ENCODE measurements at places on chromosomes 5 and 9. TPM values are rescaled to one million over a fixed set of nuclear protein-coding genes. Genes with fewer than 3 reads are reported as not detected.

DNA sequence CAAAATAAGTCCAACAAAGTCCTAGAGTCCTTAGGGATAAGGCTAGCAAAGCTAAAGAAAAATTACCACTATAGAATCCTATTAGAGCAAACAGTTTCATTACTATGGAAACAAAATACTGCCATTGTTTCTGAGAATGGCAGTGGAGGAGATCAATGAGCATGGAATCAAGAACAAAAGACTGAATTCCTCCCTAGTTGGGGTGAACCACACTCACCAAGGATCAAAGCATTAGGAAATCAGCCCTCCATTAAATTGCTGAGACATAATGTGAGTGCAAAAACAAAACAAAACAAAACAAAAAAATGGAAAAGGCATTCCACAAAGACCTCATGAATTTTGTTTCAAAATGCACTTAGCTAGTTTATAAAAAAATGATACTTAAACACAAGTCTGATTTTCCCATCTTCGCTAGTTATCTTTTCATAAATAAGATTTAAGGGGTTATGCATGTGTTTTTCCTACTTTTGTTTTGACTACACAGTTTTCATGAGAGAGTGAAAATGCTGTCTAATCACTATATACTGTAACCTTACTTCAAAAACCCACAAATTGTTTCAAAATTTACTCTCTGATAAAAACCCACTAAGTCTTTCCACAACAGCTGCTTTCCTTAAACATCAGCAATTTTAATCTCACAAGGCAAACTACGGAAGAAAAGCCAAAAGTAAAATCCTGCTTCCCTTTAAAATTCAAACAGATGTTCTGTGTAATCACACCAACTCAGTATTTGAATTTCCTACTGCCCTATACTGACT lies 9.7 kb downstream of the SERINC5 start:
- H3K4me3 ChIP-seq = no peak overlapping the region
- DNase-seq = no peak
- peaks cover 29% of the 10 kb centered on the region for H3K4me1 ChIP-seq

DNA sequence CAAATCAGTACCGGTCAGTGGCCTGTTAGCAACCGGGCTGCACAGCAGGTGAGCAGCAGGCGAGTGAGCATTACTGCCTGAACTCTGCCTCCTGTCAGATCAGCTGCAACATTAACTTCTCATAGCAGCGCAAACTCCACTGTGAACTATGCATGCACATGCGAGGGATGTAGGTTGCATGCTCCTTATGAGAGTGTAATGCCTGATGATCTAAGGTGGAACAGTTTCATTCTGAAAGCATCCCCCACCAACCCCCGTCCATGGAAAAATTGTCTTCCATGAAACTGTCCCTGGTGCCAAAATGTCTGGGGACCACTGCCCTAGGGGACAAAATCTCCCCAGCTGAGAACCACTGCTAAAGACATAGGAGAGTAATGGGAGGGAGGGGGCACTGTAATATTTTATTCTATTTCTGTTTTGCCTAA lies 51.1 kb downstream of the P4HA2 start:
- no peaks in the 10 kb centered on the region for H3K27me3 ChIP-seq
- H3K4me1 ChIP-seq = no peaks in the 10 kb centered on the region
- H3K4me3 ChIP-seq = no peak overlapping the region
- H3K36me3 ChIP-seq = no peaks in the 10 kb centered on the region
- no peak overlapping the region for H3K27ac ChIP-seq

- no peak for DNase-seq
- no peaks in the 10 kb centered on the region for H3K27me3 ChIP-seq
- H3K27ac ChIP-seq = no peak overlapping the region
- no peak overlapping the region for H3K4me3 ChIP-seq
- H3K4me1 ChIP-seq = no peaks in the 10 kb centered on the region
- H3K36me3 ChIP-seq = no peaks in the 10 kb centered on the region
Observed at GRCh38 chr5:62596691-62597090, 18.1 kb downstream of the LRRC70 start.

GRCh38 chr5:100322483-100322882 lies 212.7 kb upstream of the FAM174A start:
- H3K27ac ChIP-seq = no peak overlapping the region
- DNase-seq = no peak
- H3K36me3 ChIP-seq = no peaks in the 10 kb centered on the region
- no peak overlapping the region for H3K4me3 ChIP-seq

GRCh38 chr5:71454913-71455312 lies 538 bp upstream of the BDP1 start:
- peaks cover 6% of the 10 kb centered on the region for H3K27me3 ChIP-seq
- H3K4me3 ChIP-seq = no peak overlapping the region
- H3K27ac ChIP-seq = peak overlapping the region; percentile 95
- no peaks in the 10 kb centered on the region for H3K36me3 ChIP-seq
- no peak for DNase-seq

DNA sequence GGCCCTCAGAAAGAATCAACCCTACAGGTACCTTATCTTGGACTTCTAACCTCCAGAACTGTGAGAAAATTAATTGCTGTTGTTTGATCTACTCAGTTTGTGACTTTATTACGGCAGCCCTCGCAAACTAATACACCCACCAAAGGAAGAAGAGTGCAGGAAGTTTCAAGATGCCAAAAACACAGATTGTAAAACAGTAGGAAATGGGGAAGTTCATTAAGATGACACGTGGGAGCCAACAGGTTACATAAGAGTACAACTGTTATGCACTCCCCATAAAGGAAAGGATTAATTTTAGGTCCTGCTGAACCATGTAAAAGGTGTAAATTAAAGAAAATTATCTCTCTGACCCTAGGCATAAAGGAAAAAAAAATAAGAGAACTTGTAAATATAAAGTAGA lies 294.3 kb downstream of the EPB41L4A start:
- no peaks in the 10 kb centered on the region for H3K36me3 ChIP-seq
- no peak for DNase-seq
- no peak overlapping the region for H3K27ac ChIP-seq

- H3K4me3 ChIP-seq = no peak overlapping the region
- no peak for DNase-seq
- H3K36me3 ChIP-seq = no peaks in the 10 kb centered on the region
- H3K27ac ChIP-seq = peak overlapping the region; percentile 45
- H3K4me1 ChIP-seq = peaks cover 5% of the 10 kb centered on the region
Observed at GRCh38 chr5:43037636-43038495, 2.3 kb downstream of the ANXA2R start.

GRCh38 chr5:32283539-32284377 lies 29.0 kb downstream of the MTMR12 start:
- no peak overlapping the region for H3K4me3 ChIP-seq
- peak overlapping the region; percentile 8 for H3K27ac ChIP-seq
- no peaks in the 10 kb centered on the region for H3K36me3 ChIP-seq
- no peak for DNase-seq
- no peaks in the 10 kb centered on the region for H3K4me1 ChIP-seq
- no peaks in the 10 kb centered on the region for H3K27me3 ChIP-seq

DNA sequence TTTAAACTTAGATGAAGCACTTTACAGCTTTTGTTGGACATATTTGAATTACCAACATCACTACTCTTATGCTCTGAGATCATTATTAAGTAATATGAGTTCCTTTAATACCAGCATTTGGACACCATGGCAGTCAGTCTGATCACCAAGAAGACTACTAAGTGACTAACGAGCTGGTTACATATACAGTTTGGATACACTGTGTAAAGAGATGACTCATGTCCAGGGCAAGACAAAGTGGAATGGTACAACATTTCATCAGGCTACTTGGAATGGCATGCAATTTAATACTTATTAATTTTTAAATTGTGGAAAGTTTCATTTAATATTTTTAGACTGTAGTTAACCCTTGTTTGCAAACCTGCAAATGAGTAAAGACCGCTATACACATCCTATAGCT lies 237.4 kb upstream of the PRDM9 start:
- no peaks in the 10 kb centered on the region for H3K27me3 ChIP-seq
- H3K4me3 ChIP-seq = no peak overlapping the region
- no peak for DNase-seq
- no peaks in the 10 kb centered on the region for H3K4me1 ChIP-seq
- no peak overlapping the region for H3K27ac ChIP-seq

- H3K4me1 ChIP-seq = no peaks in the 10 kb centered on the region
- H3K27ac ChIP-seq = no peak overlapping the region
- no peaks in the 10 kb centered on the region for H3K27me3 ChIP-seq
- no peaks in the 10 kb centered on the region for H3K36me3 ChIP-seq
- no peak overlapping the region for H3K4me3 ChIP-seq
- no peak for DNase-seq
Observed at GRCh38 chr9:91024841-91025240, 223.2 kb downstream of the SYK start.

DNA sequence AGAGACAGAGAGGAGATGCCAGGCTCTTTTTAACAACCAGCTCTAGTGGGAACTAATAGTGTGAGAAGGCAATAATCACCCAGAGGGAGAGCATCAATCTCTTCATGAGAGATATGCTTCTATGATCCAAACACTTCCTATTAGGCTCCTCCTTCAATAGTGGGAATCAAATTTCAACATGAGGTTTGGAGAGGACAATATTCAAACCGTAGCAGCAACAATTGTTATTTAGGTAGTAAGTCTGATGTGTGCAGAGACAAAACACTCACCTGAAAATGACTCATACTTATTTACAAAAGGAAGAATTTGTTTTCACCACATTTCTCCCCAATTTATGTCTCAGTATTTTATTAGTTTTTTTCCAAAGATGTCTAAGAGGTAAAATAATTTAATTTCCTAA lies 144.3 kb downstream of the ST8SIA4 start:
- H3K27me3 ChIP-seq = no peaks in the 10 kb centered on the region
- no peak overlapping the region for H3K27ac ChIP-seq
- H3K4me3 ChIP-seq = no peak overlapping the region
- DNase-seq = no peak

GRCh38 chr9:15299374-15299939 lies 7.6 kb downstream of the TTC39B start:
- H3K4me1 ChIP-seq = peaks cover 15% of the 10 kb centered on the region
- DNase-seq = no peak
- no peaks in the 10 kb centered on the region for H3K27me3 ChIP-seq
- H3K27ac ChIP-seq = no peak overlapping the region
- H3K36me3 ChIP-seq = no peaks in the 10 kb centered on the region
- no peak overlapping the region for H3K4me3 ChIP-seq

DNA sequence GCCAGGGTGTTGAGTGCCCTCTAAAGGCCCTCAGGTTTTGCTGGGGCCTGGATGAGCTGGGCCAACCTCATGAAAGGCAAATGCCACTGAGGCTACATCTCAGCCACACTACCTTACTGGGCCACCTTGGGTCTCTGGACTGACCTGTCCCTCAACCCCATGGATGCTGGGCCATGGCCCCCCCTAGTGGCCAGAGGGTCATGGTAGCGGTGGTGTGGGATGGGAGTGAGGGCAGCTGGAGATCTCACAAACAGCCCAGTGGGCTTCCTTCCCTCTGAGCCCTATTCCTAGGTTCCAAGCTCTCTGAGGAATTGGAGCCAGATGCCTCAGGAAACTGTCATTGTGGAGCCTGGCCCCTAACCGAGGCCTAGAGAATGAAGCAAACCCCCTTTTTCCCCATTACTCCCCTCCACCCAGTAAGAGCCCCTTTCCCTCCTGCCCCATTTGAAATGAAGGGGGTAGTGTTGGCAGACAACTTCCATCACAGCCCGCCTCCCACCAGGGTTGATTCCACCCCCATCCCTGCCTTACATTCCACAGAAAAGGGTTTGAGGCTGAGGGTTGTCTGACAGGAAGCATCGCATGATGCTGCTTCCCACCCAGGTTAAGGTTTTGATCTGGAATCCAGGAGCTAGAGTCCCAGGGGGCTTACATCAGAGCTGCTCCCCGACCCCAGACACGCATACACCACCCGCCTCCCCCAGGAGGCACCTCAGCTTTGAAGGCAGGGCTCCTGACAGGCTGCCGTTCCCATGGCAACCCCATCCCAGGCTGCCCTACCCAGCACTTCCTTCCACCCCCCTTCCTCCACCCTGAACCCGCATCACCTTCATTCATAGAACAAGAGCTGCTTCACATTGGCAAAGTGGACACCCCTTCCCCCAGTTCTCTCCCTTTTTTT lies 63.9 kb downstream of the PCDH1 start:
- peaks cover 5% of the 10 kb centered on the region for H3K4me1 ChIP-seq
- peaks cover 32% of the 10 kb centered on the region for H3K27me3 ChIP-seq
- no peak overlapping the region for H3K4me3 ChIP-seq
- DNase-seq = peak; percentile 59
- no peaks in the 10 kb centered on the region for H3K36me3 ChIP-seq

DNA sequence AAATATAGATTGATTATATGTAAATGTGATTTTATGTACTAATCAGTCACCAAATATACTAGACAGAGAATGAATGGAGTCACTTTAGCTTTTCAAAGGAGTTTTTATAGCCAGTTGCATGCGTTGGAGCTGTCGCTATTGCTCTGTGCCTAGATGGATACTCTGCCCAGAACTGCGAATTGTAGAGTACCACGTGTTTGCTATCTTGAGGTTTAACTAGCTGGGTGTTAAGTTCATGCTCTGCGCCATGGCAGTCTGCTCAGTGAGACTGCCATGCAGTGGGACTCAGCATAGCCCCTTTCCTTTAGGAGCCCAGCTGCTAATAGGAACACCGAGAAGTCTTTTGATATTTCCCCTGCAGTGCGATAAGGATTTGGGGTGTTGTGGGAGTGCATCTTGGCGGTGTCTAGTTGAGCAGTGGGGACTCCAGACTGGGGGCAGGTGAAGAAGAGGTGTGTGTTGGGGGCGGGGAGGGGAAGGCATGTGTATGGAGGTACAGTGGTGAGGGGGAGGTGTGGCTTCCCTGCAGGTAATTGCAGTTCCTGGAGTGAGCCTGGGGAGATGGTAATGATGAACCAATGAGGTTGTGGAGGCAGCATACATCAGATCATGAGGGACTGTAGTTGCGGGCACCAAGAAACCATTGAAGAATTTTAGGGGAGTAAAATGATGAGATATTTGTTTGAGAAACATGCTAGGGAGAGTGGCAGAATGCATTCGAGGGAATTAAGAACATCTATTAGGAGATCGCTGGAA lies 118.9 kb downstream of the TRIO start:
- H3K4me1 ChIP-seq = peaks cover 14% of the 10 kb centered on the region
- H3K4me3 ChIP-seq = no peak overlapping the region
- no peak for DNase-seq
- no peaks in the 10 kb centered on the region for H3K27me3 ChIP-seq
- H3K36me3 ChIP-seq = no peaks in the 10 kb centered on the region

OSMR gene
- 17.6 TPM for total RNA-seq

WHRN gene
- 3.2 TPM for total RNA-seq

SPINK4 gene
- total RNA-seq = not detected

CCDC69 gene
- total RNA-seq = 28.7 TPM

CCL21 gene
- not detected for total RNA-seq

PCDHA6 gene
- total RNA-seq = 3.4 TPM

PTPA gene
- total RNA-seq = 72.3 TPM

LCP2 gene
- total RNA-seq = 0.80 TPM

PAPPA gene
- 8.9 TPM for total RNA-seq

LCN9 gene
- 2.6 TPM for total RNA-seq

PCDHGA11 gene
- 1.8 TPM for total RNA-seq

SPTLC1 gene
- 102 TPM for total RNA-seq

IL9 gene
- not detected for total RNA-seq
